T-helper 17 cell (primary cell): ENCODE measurements at places on chromosomes 16 and 17. TPM values are rescaled to one million over a fixed set of nuclear protein-coding genes. Genes with fewer than 3 reads are reported as not detected.

The LGALS9B gene
- not detected for total RNA-seq

The SPNS3 gene
- total RNA-seq, result 1.8 TPM

DNA sequence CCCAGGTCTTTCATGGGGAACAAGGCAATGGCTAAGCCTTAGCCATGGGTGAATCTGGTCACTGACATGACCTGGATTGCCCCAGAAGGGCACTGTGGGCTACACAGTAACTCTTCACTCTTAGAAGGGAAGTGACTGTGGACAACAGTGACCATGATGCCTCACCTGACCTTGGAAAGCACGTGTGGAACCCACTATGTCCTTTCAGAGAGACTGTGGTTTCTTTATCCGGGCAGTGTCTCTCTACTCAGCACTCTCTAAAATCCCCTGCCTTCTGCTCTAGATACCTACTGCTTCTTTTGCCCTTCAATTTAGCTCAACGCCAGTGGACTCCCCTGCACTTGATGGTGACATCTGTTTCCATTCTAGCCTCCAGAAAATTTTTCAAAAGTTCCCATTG lies 66.1 kb upstream of the ANKFN1 start:
- no peak for DNase-seq

DNA sequence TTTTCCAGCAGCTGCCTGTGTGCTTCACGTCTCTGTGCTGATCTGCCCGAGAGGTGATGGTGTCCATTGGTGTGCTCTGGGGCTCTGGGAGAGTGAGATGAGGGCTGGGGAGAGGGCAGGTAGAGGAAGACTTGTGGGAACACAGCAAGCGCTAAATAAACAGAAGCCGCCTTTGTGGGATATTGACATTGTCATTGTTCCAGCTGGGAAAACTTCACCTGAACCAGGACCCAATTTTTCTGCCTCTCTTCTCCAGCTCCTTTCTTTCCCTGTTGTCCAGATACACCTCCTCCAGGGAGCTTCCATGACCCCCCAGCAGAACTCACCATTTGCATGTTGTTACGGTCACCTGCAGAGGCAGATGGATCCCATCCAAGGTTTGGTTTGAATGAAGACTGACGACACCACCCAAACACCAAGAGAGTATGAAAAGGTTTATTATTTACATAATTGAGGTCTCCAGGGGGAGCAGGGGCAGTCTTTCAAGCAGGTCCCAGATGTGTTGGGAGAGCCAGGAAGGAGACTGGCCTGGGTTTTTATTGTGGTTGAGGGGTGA lies 3.6 kb upstream of the ITGA3 start:
- DNase-seq, result no peak

GRCh38 chr17:35127751-35128514 lies 6.5 kb downstream of the FNDC8 start:
- no peak for DNase-seq

DNA sequence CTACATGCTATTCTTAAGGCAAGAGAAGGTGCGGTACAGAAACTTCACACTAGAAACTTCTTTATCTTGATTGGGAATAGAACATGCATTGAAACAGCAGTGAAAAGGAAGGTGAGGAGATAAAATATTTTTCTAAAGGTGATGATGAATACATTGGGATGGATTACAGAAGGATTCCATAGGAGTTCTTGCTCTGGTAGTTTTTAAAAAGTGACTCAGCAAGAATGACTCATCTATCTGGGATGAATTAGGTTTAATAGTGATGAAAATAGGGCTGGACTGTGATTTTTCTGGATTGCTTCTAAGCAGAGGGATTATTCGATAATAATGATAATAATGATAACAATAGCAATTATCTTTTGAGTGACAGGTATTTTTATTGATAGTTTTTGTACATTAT lies 65.6 kb upstream of the HS3ST4 start:
- no peak for DNase-seq

DNA sequence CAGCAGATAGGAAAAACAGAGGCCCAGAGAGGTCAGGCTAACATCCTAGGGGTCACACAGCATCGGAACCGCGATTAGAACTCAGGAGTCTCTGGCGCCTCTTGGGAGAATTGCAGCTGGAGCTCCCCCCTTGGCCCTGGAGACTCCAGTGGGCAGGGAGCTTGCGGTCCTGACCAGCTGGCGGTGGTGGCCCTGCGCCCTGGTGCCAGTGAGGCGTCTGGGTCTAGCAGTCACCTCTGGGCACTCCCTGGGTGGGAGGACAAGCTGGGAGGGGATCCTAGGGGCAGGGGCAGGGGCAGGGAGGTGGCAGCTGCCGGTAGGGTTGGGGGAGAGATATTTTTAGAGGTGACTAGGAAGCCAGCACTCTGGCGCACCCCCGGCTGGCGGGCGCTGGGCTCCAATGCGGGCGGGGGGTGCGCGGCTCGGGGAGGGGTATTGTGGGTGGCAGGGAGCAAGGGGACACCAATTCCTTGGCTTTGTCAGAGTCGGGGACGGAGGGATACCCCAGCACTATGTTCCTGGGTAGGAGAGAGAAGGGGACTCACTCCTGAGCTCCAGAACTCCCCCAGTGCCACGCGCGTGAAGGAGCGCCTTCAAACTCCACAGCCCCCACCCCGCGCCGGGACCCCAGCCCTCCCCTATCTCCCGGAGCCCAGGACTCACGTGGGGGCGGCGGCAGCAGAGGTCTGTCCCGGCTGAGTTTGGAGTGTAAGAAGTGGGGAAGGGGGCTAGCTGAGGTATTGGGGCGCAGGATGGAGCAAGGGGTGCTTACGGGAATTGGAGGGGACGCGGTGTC lies 584 bp downstream of the PHOSPHO1 start:
- DNase-seq, result no peak

DNA sequence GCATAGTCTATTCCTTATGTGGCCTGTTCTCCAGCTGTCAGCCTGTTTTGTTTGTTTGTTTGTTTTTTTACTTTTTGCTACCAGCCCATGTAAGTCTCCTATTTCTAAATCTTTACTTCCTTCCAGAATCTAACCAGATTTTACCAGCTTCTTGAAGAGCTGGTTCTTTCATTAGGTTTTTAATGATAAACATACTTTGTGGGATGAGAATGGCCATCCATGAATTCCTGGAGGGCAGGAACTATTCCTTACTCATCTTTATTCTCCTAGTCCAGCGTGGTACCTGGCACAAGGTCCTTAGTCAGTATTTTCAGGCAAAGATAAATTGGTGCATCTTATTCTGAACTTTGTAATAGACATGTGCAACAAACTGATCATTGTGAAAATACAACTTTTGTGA lies 17.3 kb downstream of the RSPRY1 start:
- DNase-seq, result no peak

DNA sequence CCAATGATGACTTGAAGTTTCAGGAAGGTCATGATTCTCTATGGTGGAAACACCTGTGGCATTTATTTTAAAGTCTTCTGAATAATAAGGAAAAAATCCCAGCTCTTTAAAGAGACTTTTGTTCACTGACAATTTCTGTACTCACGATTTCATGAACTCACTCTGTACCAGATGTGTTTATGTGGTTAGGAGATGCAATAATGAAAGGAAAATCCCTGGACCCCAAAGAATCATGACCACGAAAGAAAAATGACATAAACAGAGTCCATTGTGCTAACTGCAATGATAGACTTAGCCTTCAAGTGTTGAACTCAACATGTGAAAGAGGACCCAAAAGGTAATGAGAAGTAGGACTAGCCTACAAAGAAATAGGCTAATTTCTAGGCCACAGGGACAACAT lies 947.5 kb downstream of the CDH11 start:
- DNase-seq, result no peak

DNA sequence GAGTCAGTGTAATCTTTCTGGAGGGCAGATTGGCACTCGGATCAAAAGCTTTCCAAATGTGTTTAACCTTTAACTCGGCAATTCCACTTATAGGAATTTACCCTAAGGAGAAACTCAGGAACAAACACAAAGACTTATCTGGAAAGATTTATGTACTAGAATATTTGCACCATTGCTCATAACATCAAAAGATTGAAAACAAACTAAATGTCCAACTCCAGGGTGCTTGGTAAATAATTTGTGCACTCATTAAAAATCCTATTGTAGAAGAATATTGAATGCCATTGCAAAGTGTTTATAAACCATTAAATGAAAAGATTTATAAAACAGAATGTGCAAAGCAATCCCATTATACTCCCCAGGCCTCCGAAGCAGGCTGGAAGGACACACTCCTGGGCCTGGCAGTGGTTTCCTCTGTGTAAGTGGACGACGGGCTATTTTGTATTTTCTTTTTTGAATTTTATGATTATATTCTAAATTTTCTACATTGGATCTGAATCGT lies 18.7 kb upstream of the RBFOX3 start:
- no peak for DNase-seq

- no peak for DNase-seq
These were observed 69.0 kb downstream of the CHD9 start for GRCh38 chr16:53123747-53124146.

GRCh38 chr17:66675273-66675990 lies 159.5 kb upstream of the CACNG5 start:
- DNase-seq, result no peak
